GM12864 (cell line): ENCODE measurements at places on chromosomes 16 and 17.

GRCh38 chr16:57314161-57314785, 29.8 kb upstream of the PLLP start:
- DNase-seq, result no peak

- DNase-seq, result no peak
Measured at GRCh38 chr17:66671156-66671555, 163.8 kb upstream of the CACNG5 start.

DNA sequence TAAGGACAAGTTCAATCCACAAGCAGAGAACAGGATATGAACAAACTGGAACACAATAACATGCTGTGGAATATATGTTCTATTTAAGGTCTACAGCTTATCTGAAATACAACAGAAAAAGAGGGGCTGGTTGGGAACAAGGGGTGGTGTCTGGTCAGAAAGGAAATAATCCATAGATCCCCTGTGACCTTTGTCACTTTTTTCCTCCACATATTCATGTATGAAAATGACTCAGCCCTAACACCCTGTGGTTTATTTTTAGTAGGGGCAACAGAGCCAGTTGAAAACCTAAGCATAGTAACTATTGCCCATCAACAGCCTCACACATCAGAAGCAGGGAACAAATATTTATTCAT, 12.3 kb upstream of the SPAG9 start:
- DNase-seq, result no peak

DNA sequence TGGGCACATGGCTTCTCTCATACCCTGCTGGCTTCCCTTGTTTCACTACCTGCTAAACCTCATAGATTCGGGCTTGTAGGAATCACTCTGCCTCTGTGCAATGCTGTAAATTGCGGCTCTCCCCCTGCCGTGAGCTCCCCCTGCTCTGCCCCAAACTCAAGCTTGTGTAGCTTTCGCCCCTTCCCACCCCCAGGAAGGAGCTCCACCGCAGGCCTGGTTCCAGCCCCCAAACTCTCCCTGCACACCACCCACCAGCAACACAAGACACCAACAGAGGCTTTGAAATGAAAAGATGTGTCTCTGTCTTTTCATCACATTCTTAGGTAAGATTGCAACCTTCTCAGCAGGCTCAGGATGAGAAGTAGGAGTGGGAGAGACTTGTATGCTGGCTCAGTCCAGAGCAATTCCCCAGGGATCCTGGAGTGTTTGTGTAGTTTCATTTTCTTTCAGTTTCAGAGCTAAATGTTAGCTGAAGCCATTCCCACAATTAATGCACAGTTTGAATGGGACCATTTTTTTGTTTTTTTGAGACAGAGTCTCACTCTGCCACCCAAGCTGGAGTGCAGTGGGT, 14.2 kb downstream of the CX3CL1 start:
- no peak for DNase-seq

DNA sequence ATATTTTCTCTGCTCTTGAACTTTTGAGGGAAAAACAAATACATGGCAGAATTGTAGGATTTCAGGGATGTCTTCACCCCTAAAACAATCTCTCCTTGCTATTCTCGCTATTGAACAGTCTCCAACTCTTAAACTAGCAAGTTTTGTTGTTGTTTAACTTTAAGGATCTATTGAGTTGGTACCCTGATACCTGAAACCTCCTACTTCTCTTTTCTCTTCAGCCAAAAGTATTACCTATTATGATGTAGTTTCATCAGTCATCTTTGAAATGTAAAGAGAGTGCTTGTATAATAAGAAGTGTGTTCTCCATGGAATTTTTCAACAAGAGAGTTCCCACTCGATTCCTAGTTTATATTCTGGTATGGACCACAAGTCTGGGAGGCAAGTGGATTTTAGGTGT, 211.6 kb upstream of the TBX2 start:
- no peak for DNase-seq

GRCh38 chr16:5706211-5706610, 608.6 kb upstream of the EEF2KMT start:
- no peak for DNase-seq
